Glomerular endothelial cell (primary cell): ENCODE measurements at places on chromosomes 16 and 17. TPM values are rescaled to one million over a fixed set of nuclear protein-coding genes. Genes with fewer than 3 reads are reported as not detected.

- DNase-seq: no peak
Observed at GRCh38 chr16:78390508-78391324, 291.3 kb downstream of the WWOX start.

DNA sequence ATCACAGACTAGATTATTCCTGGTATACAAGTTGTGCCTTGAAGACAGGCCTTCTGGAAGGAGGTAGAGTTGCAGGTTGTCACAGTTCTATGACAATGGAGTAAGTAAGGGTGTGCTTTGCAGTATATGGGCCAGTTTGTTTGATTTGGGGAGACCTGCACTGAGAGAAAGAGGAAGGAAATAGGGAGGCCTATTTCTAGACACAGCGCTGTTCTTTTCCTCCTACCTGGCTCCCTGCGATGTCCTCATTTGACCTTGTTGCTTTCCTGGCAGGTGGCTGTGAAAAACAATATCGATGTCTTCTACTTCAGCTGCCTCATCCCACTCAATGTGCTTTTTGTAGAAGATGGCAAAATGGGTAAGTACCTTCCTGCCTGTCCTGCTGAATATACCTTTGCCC, 22.5 kb upstream of the RASL10B start:
- DNase-seq: no peak

DNA sequence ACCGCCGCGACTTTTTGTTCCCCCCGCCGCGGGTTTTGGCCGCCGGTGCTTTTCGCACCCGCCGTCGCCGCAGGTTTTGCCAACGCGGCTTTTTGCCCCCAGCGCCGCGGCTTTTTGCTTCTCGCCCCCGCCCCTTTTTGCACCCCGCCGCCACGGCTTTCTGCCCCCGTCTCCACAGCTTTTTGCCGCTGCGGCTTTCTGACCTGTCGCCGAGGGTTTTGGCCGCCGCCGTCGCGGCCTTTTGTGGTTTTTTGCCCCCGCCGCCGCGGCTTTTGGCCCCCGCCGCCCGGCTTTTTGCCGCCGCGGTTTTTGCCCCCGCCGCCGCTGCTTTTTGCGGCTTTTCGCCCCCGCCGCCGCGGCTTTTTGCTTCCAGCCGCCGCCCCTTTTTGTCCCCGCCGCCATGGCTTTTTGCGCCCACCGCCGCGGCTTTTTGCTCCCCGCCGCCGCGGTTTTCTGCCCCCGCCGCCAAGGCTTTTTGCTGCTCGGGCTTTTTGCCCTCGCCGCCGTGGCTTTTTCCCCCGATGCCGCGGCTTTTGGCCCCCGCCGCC, 151.1 kb downstream of the KCNJ18 start:
- DNase-seq: no peak

DNA sequence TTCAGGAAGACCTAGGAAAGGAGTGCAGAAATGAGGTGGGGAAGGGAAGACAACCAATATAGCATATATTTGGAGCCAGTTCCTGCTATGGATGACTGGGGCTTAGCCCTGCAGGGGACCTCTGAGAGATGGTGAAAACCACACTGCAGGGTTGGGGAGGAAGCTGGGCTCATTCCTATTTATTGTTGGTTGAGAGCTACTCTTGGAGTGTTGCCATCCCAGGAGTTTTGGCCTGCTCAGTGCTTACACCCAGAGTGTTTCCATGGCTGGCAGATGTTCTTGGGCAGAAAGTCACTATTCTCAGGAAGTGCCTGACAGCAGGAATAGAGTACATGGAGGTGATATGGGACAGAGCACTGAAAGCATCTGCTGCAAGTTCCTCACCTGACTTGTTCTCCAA, 145.8 kb downstream of the SPACA3 start:
- no peak for DNase-seq

GRCh38 chr16:10835281-10835931, 16.8 kb upstream of the TVP23A start:
- no peak for DNase-seq

DNA sequence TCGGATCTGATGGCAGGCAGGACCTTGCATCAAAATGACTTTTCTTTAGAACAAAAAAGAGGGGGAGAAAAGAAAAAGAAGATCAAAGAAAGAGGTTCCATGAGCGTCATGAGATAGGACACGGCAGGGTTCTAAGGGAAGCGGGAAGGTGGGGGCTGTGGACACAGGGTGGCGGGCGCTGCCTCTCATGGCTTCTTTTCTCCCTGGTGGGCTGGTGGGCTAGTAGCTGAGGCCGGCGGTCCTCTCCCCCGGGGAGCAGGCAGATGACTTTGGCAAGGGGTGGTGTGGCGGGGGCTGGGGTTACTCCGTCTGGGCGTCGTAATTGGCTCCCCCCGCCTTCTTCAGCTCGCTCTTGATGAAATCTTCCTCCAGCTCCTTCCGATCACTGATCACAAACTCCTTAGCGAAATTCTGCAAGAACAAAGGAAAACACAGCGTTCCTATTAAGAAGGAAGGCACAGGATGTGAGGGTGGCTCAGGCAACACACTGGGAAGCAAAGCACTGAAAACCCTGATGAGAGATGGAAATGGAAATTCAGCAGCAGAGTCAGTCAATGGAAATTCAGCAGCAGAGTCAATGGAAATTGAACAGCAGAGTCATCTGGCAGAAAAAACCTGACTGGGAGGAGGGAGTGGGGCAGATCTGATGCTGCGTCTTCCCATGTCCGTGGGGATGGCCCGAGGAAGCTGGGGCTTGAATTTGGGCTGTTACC, 51.2 kb downstream of the COTL1 start:
- no peak for DNase-seq

DNA sequence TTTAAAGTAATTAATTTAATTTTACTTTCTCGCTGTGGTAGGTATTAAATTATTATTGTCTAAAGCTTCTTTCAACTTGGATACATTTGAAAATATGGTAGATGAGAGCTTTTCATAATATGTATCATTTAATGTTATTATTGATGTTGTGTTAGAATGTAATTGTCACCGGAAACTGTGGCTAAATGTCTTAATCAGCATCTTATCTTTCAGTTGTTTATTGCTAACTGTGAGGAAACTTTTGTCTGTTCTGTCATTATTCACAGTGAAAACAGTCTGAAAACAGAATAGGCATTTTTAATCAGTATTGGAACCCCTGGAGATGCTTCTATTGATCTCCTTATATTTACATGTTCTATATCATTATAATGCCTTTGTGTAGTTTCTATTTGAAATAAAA, 120.7 kb downstream of the STXBP4 start:
- no peak for DNase-seq

GRCh38 chr16:58500430-58501241, 693 bp downstream of the NDRG4 start:
- no peak for DNase-seq

DNA sequence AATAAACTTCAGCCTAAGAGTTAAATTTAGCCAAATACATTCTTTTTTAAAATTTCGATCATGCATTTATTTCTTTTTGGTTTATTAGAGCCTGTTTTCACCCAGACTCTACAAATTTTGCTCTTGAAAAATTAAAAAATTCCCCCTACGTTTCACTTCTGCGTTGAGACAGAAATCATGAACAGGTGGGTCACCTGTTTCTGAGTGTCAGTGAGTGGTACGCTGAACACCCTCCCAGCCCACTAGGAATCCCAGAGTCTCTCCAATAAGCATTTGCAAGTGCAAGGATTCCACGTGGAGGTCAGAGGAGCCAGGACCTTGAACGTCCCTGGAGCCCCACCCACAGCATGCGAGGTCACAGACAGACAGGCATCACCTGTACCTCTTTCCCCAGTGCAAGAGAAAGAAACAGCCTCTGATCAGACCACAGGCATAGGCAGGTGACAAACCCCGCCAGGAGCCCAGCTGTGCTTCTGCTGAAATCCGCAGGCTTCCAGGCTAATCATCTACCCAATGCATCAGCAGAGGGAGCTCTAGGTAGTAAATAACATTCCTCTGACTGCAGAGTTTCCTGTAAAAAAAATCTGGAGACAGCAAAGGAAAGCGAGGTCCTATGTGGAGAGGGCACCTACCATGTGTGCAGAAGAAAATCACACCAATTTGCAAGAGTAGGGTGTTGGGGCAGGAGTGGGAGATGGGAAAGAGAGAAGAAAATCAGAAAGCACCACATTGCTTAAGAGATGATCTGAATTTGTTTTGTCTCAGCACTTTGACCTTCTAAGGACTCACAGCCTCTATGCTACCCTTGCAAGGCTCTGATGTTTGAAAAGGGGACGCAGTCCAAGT, 5.9 kb upstream of the XYLT1 start:
- peak; percentile 4 for DNase-seq

DNA sequence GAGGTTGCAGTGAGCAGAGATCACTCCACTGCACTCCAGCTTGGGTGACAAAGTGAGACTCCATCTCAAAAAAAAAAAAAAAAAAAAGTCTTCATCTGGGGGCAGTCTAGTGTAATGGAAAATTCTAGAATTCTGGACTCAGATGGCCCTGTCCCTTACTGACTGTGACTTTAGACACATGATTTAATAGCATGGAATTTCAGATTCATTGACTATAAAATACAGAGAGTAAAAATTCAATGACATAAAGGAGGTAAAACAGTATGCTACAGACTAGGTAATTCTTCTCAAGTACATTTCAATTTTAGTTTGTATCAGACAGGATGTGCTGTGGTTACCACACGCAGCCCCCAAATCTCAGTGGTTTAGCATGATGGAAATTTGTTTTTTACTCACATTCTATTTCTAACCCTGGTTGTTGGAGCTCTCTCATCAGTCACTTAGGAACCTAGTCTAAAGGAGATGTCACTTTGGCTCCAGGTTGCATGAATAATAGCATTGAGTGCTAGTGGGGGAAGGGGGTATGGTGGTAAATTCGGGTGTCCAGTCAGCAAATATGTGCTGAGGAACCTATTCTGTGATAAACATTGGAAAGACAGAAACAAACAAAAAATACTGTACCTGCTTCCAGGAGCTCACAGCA, 444.0 kb downstream of the XYLT1 start:
- DNase-seq: no peak

Gene MYH13
- not detected in 2 replicates for total RNA-seq
